ENCODE measurements at places on chromosomes 7 and 10.
A peak's percentile ranks its signal among the peaks of the same experiment; 100 is the strongest.

GRCh38 chr10:70055550-70055949 lies 2.9 kb downstream of the MACROH2A2 start:
- no peak for DNase-seq

DNA sequence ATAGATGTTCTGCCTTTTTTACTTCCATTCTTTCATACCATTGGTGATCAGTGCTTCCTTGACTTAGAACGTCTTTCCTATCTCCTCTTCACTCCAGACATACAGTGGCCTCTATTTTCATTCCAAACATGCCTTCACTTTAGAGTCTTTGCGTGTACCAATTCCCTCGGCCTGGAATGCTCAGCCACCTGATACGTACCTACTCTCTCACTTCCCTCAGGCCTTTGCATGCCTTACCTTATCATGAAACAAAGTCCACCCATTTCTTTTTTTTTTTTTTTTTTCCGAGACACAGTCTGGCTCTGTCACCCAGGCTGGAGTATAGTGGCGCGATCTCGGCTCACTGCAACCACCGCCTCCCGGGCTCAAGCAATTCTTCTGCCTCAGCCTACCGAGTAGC lies 2.2 kb upstream of the CCNJ start:
- no peak for DNase-seq

GRCh38 chr10:7417103-7417623 lies 6.3 kb upstream of the SFMBT2 start:
- no peak for DNase-seq

GRCh38 chr7:126026421-126027088 lies 1096.9 kb upstream of the POT1 start:
- DNase-seq = peak; percentile 32

DNA sequence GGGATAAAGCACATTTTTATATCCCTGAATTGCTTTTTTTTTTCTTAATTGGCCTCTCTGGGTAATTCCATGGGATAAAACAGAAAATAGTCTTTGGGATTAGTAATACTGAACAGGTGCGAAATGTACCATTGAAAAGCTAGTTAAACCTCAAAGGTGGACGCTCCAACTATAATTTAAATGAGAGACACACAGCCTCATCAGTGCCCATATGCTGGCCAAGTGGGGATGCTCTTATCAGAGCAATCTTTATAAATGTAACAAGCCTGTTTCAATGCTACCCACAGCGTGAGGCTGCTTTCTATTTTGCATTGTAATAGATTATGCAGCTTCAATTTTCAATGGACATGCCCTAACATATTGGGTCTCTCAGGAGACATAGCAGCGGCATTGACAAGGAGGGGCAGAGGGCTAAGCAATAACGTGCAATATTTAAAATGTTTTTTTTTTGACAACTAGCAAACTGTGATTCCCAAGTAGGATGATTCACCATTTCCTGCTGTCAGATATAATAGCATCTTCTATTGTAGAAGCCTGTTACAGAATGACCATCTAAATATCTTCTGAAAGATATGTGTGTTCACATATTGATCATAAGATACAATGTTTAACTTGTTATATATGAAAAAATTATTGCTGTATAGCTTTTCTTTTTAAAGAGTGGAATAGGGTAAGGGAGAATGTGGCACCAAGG lies 91.3 kb upstream of the BET1 start:
- DNase-seq = no peak

- DNase-seq = no peak
Measured at GRCh38 chr10:49228677-49229076, 40.5 kb upstream of the TMEM273 start.

DNA sequence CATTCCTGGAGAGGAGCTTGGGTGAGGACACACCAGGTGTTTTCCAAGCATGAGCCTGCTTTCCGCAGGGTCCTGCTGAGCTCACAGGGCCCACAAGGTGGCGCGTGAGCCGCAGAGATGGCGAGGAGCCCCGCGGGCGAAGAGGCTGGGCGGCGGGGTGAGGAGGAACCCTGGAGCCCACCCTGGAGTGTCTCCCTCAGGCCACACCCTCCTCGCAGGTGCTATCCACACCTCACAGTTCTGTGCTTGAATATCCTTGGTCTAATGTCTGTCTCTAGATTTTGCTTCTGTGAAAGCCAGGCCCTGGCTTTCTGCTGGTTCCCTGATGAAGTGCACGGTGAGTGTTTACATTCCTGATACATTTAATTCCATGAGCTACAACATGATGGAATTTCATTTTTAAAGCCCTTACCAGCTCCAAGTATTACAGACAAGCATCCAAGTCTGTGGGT lies 433.6 kb downstream of the ACTR3B start:
- DNase-seq = no peak

DNA sequence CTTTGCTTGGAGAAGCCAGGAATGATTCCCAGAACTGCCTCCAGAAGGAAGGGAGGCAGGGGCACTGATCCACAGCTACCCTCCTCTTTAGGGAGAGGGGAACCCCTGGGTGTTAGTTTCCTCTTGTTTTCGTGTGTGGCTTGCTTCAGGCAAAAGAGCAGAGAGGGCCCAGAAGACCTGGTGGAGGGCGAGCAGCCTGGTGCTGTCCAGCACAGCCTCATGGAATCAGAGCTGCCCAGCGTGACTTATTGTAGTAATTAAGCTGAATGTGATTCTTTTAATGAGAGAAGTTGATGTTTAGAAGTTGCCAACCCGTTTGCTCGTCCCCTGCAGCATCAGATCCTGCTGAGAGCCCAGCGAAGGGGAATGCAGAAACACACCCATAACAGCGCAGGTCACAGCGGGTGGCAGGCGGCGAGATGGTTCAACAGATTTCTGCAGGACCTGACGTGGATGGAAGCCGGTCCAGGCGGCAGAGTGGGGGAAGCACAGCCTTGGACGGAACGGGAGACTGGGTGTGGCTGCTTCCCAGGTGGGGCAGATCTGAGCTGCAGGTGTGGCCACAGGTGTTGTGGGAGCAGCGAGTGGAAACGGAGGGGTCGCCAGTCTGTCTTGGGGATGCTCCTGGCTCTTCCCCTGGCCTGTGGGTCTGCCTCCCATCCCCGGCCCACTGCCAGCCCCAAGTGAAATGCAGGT lies 53.7 kb upstream of the SHH start:
- DNase-seq = no peak

DNA sequence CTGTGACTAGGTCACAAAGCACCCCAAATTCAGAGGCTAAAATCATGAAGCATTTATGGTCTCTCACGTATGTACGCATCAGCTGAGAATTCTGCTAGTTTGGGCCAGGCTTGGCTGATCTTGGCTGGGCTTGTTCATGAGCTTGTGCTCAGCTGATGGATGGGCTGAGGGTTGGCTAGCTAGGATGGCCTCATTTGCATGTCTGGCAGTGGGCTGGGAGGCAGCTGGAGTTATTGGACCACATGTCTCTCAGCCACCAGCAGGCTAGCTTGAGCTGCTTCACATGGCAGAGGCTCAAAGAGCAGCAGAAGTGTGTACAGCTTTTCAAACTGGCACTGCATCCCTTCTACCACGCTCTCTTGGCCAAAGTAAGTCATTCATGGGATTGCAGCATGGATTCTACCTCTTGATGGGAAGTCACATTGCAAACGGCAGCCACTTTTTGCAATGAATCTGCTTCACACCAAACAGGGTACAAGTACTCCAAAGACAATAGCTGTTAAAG lies 770.3 kb downstream of the TYW1 start:
- no peak for DNase-seq

GRCh38 chr7:72493850-72494661 lies 81.9 kb upstream of the CALN1 start:
- no peak for DNase-seq

GRCh38 chr7:2834748-2835441 lies 9.2 kb downstream of the GNA12 start:
- DNase-seq = no peak

DNA sequence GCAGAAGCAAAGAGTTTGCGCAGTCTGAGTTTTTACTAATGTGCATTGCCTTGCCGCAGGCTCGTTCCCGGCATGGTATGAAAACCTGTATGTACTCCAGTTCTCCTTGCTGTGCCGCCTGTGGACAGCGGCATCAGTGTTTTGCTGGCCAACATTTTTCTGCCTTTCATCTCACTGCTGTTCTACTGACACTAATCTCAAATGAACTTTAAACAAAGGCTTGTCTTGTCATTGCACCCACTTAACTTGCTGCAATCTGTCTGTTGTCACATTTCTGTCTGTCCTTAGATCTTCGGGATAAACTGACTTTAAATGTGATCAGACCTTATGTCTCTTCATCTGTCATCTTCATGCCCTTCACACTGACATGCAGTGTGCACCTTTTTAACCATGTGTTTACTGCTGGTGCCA lies 71.7 kb upstream of the ZNRF2 start:
- DNase-seq = no peak

DNA sequence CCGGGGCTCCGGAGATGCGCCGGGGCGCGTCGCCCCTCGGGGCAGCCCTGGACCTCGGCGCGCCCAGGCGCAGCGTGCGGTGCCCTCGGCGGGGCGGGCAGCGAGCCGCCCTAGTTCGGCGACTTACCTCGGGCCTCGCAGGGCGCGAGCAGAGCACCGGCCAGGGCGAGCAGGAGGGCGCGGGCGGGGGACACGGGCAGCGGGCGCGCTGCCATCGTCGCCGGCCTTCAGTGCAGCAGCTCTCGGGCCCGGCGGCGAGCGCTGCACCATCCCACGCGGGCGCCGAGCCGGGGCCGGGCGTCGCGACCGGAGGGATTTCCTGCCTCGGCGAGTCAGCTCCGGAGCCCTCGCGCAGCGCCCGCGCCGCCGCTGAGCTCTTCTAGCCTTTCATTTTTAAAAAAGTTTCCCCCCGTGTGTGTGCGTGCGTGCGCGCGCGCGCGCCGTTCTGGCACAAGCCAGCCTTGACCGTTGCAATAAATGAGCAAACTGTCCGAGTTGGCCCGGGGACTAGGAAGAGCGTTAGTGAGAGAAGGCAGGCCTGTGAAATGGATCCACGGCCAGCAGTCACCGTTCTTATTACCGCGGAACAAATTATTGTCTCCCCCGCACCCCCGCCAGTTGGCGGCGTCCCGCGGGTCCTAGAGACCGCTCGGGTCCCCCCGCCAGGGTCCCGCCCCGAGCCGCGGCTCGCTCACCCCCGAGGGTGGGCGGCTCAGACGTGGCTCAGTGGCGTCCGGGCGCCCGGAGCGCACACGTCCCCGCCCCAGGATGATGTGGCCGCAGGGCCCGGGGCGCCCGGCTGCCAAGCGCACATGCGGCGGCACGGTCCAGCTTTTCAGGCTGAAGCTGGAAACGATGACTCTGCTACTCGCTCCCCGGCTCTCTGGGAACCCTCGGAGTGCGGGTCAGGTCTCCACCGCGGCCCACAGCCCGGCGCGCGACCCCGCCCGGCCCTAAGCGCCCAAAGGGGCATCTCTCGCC lies at the start of gene ADAM12:
Gene ADAM12, minus strand, starts transcription at position 547 of the 981 bp plus-strand sequence. Its CDS starts 332 bp downstream, at position 215.
- DNase-seq = no peak

- no peak for DNase-seq
Measured at GRCh38 chr7:70659263-70659662, 472.7 kb upstream of the GALNT17 start.

- no peak for DNase-seq
Measured at GRCh38 chr7:151129117-151129959, 38.2 kb downstream of the GBX1 start.

- DNase-seq = no peak
Measured at GRCh38 chr10:90960355-90960814, 39.5 kb upstream of the ANKRD1 start.

- no peak for DNase-seq
Measured at GRCh38 chr7:41054960-41055661, 647.8 kb downstream of the INHBA start.

DNA sequence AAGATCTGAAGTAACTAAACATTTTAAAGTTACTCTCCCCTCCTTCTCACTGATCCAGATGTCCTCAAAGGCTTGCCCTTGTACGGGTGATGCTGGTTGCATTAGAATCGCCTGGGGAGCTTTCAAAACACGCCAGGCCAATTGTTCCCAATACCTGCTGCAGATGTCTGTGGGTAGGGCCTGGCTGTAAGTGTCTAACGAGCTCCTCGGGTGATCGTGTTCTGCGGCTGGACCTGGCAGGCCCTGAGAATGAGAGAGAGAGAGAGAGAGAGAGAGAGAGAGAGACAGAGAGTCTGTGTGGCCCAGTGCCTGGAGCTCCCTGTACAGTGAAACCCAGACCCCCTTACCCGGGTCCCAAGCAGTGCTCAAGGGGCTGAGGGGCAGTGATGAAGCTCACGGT lies 8.4 kb downstream of the COL13A1 start:
- DNase-seq = no peak

DNA sequence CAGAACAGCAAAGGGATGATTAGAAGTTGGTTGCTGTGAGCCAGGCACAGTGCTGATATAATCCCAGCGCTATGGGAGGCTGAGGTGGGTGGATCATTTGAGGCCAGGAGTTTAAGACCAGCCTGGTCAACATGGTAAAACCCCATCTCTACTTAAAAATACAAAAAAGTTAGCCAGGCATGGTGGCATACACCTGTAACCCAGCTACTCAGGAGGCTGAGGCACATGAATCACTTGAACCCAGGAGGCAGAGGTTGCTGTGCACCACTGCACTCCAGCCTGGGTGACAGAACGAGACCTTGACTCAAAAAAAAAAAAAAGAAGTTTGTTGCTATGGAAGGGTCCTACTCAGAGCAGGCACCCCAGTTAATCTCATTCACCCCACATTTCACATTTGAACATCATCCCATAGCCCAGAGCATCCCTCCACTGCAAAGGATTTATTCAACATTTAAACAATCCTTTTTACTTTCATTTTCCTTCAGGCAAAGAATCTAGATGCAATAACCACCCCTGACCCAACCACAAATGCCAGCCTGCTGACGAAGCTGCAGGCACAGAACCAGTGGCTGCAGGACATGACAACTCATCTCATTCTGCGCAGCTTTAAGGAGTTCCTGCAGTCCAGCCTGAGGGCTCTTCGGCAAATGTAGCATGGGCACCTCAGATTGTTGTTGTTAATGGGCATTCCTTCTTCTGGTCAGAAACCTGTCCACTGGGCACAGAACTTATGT lies 4.1 kb downstream of the IL6 start:
- DNase-seq = no peak

DNA sequence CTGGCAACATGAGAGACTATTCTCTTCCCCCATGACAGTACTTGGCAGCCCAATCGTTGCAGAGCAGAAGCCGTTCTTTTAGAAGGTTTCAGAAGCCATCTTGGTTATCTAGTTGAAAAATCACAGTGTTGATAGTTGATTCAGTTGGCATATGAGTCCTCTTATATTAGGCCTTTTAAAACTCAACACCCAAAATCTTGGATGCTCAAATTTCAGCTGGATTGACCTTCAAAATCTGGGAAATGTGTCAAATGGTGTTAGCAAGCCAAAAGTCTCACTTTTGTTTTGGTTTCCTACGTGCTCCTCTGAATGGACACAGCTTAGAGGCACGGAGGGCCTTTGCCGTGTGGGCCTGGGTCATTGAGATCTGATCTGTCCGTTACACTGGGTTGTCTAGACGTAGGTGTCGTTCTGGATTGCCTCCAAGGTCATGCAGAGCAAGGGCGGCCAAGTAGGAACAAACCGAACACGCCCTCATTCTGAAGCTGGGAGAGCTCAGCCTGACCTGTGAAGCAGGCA lies 59.3 kb upstream of the BMPER start:
- DNase-seq = no peak

Data from DMS79 treated with DMSO at 0.1 percent for 48 hours (cell line).